Hindlimb muscle (tissue), 1 donor: ENCODE measurements at places on chromosomes 12 and 14. TPM values are rescaled to one million over a fixed set of nuclear protein-coding genes. Genes with fewer than 3 reads are reported as not detected.

The ENDOU gene
- polyA plus RNA-seq = 0.35 TPM

The OSGEP gene
- 41.9 TPM for polyA plus RNA-seq

The ELK3 gene
- polyA plus RNA-seq = 35.6 TPM

GRCh38 chr12:1642513-1642912, 13.5 kb downstream of the WNT5B start:
- DNase-seq = no peak

DNA sequence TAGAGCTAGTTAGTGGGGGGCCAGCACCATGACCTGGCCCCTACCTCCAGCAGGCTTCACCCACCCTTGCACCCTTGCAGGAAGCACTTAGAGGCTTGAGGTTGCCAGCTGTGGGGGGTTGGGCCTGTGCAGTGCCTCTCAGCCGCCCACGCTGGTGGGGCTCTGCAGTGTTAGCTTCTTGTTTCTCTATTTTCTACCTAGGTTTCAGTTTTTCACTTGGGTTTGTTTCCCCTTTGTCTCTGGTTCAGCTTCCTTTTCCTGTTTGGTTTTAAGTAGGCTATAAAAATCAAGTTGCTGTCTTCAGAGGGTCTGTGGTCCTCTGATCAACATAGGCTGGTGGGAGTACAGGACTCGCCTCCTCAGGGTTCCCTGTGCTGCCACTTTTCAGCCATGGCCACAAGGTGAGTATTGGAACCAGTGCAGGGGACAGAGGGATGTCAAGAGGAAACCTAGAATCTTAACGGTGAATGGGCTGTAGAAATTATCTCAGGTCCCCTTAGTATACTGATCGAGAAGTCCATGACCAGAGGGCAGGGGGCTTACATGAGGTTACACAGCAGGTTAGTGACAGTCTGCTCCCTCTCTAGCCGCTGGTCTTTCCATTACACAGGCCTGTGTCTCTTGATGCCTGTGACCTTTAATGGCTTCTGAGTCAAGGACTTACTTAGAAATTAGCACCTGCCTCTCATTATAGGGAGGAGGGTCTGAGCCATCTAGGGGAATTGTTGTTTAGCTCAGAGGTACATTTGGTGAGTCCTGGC, at the start of gene EVL:
TSS of gene EVL (plus strand) at position 312 of the 761 bp plus-strand sequence. CDS start at position 391, 79 bp downstream.
- no peak for DNase-seq

The BICDL1 gene
- polyA plus RNA-seq = 3.6 TPM

The RND1 gene
- 0.37 TPM for polyA plus RNA-seq

GRCh38 chr12:68455691-68456345, 123.7 kb upstream of the MDM1 start:
- DNase-seq = no peak

DNA sequence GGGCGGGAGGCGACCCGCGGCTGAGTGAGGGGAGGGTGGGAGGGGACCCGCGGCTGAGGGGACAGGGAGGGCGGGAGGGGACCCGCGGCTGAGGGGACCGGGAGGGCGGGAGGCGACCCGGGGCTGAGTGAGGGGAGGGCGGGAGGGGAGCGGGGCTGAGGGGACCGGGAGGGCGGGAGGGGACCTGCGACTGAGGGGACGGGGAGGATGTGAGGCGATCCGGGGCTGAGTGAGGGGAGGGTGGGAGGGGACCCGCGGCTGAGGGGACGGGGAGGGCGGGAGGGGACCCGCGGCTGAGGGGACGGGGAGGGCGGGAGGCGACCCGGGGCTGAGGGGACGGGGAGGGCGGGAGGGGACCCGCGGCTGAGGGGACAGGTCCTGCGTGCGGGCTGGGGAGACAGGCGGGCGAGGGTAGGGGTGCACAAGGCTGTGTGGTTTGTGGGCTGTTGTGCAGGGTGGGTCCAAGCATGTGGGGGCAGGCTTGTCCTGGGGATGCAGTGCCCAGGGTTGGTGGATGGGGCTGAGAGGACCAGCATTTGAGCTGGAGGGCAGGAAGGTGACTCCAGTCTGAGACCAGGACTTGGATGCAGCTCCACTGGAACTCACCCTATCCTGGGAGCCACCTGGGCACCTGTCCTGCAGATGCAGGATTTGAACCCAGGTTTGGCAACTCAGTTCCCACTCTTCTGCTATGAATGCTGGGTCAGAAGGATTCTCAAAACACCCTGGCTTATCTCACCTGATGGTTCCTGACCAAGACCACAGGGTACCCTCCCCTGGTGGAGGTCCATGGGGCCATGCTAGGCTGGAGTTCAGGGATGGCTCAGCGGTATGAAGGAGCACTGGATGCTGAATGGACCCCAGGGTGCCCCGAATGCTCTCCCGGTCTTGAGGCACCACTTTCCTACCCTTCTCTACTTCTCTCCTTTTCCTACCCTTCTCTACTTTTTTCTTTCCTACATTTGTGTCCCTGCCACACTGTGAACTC, 9.4 kb downstream of the PLD4 start:
- DNase-seq = no peak

- DNase-seq = no peak
Measured at GRCh38 chr12:124328636-124329035, 33.7 kb downstream of the RFLNA start.

DNA sequence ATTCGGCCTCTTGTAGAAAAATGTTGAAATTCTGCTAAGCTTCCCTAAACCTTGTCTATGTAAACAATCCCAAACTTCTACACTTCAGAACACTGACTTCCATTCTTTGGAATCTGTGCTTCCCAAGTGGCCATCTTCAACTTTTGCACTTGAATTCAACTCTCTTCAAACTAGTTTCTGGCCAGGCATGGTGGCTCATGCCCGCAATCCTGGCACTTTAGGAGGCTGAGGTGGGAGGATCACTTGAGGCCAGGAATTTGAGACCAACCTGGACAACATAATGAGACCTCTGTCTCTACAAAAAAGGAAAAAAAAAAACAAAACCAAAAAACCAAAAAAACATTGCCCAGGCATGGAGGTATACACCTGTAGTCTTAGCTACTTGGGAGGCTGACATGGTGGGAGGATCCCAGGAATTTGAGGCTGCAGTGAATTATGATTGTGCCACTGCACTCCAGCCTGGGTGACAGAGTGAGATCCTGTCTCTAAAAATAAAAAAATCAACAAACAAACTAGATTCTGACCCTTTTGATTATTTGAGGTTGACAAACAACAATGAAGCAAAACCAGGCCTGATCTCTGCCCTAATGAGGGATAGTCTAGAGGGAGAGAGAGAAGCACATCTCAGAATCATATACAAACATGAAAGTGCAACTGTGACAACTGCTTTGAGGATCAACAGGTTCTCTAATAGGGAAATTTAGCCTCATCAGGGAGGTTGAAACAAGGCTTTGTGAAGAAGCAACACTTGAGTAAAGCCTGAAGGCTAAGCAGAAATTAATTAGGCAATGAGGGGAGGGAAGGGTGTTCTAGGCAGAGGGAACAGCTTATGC, 11.6 kb upstream of the C12orf75 start:
- no peak for DNase-seq

- DNase-seq = no peak
Measured at GRCh38 chr12:94954948-94955592, 48.4 kb downstream of the NDUFA12 start.

GRCh38 chr12:114448618-114448933, 42.6 kb upstream of the TBX5 start:
- DNase-seq = no peak

DNA sequence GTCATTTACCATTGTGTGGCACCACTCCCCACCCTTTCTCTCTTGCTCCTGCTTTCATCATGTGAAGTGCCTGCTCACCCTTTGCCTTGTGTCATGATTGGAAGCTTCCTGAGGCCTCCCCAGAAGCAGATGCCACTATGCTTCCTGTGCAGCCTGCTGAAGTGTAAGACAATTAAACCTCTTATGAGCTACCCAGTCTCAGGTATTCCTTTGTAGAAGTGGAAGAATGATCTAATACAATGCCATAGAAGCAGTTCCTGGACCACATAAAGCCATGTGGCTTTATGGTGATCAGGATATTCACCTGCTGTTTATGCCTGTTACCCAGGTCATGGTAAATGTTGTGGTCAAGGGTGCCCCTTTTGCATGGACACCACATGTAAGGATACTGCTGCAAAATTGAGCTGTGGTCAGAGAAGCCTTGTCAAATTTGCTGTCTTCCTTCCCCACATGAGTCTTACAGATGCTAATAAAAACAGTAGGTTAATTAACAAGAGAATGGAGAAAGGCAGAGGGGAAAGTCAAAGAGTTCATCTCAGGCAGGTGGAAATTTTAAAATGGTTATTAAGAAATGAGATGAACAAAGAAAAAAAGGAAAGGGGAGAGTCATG, 112.8 kb upstream of the IFNG-AS1 start:
- DNase-seq = no peak

The RTL1 gene
- polyA plus RNA-seq = 69.2 TPM

The IQSEC3 gene
- polyA plus RNA-seq = 2.9 TPM

DNA sequence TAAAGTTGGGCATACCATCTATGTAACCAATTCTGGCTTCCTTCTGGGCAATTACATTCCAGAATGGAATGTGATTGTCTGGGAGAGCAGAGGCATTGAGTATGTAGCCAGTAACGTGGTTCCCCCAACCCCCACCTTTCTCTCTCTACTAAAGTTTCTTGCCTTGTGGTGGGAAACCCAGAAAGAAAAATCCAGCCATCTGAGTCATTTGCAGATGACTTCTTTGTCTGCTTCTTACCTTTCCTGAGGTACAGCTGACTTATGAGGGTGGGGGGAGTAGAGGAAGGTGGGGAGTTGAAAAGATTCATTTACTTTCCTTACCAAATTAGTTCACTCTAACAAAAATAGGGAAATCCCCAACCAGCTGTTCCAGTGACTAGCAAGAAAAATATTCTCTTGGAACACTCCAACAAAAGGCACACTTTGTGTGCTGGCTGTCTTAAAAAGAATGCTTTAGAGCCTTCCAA, 112.1 kb upstream of the FRMD6 start:
- no peak for DNase-seq

- no peak for DNase-seq
Measured at GRCh38 chr14:94225460-94226378, 51.6 kb downstream of the PPP4R4 start.

DNA sequence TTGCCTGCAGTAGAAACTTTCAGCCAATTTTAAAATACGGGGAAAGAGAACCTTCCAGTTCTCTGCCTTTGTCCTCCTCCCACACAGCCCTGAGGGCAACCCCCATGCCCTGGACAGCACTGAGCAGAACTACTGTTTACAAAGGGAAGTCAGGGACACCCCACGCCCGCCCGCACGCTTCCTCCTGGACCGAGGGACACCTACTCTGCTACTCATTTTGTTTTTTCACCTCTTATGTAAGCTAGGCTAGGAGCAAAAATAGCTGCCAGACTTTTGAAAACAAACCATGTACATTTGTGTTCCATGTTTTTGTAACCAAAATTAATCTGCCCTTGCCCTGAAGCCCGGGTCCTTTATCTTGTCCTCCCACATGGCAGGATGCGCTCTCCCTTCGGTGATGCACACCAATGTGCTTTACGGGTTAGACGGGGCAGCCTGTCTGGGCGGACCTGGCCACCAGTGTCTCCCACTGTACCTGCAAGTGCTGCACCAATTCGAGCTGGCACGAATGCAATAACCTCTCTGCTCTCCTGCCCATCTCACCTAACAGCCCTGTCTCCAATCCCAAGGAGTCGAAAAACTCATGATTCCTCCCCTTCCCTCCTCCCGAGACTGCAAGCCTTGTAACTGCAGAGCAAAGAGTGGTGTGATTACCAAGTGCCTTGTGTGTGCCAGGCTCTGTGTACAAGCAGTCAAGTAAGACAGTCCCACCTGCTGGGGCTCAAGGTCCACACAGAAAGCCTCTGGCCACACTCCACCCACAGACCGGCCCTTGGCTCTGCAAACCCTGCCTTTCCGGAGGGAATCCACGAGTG, 85.2 kb downstream of the CCDC88C start:
- DNase-seq = no peak

DNA sequence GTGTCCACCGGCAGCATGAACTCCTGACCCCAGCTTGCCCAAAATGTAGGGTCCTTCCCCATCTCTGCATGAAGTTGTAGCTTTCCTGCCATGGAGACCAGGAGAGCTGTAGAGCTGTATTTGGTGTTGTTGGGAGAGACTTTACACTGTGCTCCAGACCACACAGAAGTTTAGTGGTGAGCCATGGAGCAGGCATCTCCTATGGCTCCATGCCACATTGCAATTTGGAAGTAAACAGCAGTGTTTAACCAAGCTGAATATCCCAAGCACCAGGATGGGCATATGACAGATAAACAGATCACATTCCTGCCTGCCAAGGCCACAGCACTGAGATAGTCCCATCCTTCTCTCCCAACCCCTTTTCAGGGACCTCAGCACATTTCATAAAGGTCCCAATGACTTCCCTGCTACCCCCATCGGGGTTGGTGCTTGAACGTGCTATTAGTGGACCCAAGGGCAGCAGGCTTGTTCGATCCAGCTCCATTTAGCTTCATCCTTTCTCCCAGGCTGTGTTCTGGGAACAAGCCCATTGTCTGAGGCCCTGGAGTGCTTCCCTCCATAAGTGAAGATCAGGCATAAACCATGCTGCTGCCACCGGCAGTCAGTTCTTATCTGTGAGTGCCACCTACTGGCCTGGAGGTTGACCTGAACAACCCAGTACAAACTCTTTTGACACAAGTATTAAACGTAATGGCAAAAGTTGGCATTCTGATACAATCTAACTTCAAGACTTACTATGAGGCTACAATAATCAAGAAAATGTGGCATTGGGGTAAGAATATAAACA, 172.3 kb upstream of the ATXN7L3B start:
- DNase-seq = no peak

DNA sequence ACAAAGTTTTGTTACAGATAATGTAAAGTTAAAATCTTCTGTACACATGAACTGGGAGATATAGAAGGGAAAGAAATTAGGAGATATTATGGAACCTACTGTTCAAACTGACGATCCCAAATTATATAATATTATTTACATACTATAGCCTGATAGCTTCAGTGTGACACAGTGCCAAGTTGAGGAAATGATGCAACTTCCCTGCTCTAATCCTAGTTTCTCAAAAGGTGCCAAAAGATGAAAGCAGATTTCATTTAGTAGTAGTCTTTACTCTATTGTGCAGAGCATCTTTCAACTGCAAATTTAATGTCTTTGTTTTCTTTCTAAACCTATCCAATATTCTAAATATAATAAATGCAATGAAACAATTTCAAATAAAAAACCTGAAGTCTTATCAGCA, 46.9 kb downstream of the COCH start:
- no peak for DNase-seq

- DNase-seq = no peak
Measured at GRCh38 chr14:32633224-32633859, 304.2 kb downstream of the AKAP6 start.

- peak; percentile 34 for DNase-seq
Measured at GRCh38 chr12:63915105-63915800, 70.8 kb downstream of the SRGAP1 start.

The NEUROD4 gene
- polyA plus RNA-seq = not detected

DNA sequence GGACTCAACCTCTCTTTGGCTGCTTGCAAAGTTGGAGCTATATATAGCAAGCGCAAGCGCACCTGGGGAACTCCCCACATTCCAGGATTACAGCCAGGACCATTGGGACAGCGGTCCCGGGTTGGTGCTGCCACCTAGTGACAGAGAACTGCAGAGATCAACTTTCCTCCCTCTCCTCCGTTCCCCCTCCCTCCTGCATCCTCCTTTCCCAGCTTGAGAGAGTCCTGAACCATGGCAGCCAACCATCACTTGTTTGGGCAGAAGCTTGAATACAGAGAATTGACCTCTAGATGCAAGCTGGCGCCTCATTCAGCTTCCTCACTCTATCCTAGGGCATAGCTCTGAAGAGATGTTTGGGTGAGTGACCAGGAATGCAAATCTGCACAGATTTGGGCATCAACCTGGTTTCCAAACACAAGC, 17.4 kb upstream of the FLVCR2 start:
- peak; percentile 47 for DNase-seq

- DNase-seq = no peak
Measured at GRCh38 chr14:20641591-20641990, at the start of gene OR6S1. Gene OR6S1 (minus strand): TSS chr14:20641691. CDS start chr14:20641691, 0 bp downstream.
